Neural crest cell (in vitro differentiated cells): ENCODE measurements at places on chromosomes 13 and 19. TPM values are rescaled to one million over a fixed set of nuclear protein-coding genes. Genes with fewer than 3 reads are reported as not detected.

The IL17D gene
- 7.9 and 8.4 TPM in 2 replicates for total RNA-seq

The ZNF154 gene
- 25.6 and 26.2 TPM in 2 replicates for total RNA-seq

The PODNL1 gene
- total RNA-seq, result 0.14 and 0.42 TPM in 2 replicates

The FOXO1 gene
- 8.9 and 10.8 TPM in 2 replicates for total RNA-seq

- no peak for DNase-seq
- no peaks in the 10 kb centered on the region for H3K4me1 ChIP-seq
- no peak overlapping the region for H3K4me3 ChIP-seq
- H3K27me3 ChIP-seq, result no peaks in the 10 kb centered on the region
- peaks cover 20% of the 10 kb centered on the region for H3K36me3 ChIP-seq
Measured at GRCh38 chr13:40960716-40961115, 58.4 kb downstream of the ELF1 start.

DNA sequence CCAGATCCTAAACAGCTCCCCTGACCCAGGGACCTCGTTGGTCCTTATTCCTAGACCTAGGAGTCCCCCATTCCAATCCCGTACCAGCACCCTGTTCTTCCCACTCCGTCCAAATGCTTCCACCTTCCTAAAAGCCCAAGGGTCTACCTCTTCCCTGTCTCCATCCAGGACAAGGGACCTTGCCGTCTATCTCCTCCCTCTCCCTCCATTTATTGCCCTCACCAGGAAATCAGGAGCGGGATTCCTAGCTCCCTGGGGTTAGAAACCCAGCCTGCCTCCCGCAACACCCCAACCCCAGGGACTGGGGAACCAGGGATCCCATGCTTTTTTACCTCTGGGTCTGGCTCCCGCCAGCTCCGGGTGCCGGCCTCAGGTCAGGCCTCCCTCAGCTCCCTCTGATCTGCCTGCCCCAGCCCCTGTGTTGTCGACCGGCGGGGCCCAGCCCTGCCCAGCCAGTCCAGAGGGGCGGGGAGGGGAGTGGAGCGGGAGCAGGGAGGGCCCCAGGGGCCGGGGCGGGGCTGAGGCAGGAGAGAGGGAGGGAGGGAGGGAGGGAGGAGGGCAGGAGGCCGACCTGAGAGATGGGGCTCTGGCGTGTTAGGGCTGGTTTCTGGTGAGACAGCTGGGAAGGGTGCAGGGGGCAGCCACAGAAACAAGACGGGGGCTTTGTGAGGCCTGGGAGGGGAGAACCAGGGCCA, at the start of gene B3GNT8:
Gene B3GNT8 (minus strand): TSS at position 423 of the 695 bp plus-strand sequence. CDS start 596 bp downstream, outside the sequence.
- no peaks in the 10 kb centered on the region for H3K27me3 ChIP-seq
- H3K27ac ChIP-seq, result peak within 1 kb of the TSS; percentile 27
- DNase-seq, result peak; percentile 44
- peak within 1 kb of the TSS; percentile 49 for H3K4me3 ChIP-seq
- H3K36me3 ChIP-seq, result peaks cover under 1% of the 10 kb centered on the region

DNA sequence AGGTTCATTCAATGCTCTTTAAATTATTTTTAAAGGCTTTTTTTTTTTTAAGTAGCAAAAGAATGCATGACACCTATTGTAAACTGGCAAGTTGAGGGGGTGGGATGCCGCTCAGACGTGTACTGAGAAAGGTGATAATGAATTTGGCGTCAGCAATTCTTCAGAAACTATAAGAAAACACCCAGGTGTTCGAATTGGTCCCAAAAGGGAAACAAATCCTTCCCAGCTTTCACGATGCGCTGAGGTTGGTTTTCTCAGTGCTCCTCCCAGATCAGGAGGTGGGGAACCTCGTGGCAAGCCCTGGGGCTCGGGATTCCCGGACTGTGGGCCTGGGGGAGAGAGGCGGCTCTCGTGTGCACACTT, 543 bp upstream of the FAM124A start:
- DNase-seq, result no peak
- peaks cover 47% of the 10 kb centered on the region for H3K27me3 ChIP-seq
- H3K36me3 ChIP-seq, result peaks cover 3% of the 10 kb centered on the region
- no peak overlapping the region for H3K27ac ChIP-seq
- peaks cover 11% of the 10 kb centered on the region for H3K4me1 ChIP-seq
- peak overlapping the region; percentile 86 for H3K4me3 ChIP-seq

GRCh38 chr13:109547942-109548341, 238.4 kb downstream of the IRS2 start:
- no peak for DNase-seq
- H3K36me3 ChIP-seq, result no peaks in the 10 kb centered on the region

GRCh38 chr19:10339380-10339960, at the start of gene ICAM3:
ICAM3 (minus strand) TSS chr19:10339624; CDS start chr19:10339614, 10 bp downstream.
- H3K36me3 ChIP-seq, result no peaks in the 10 kb centered on the region
- no peaks in the 10 kb centered on the region for H3K27me3 ChIP-seq
- DNase-seq, result no peak
- H3K4me1 ChIP-seq, result peaks cover 7% of the 10 kb centered on the region

GRCh38 chr19:30073152-30074000, 131.3 kb downstream of the URI1 start:
- no peak for DNase-seq
- H3K4me1 ChIP-seq, result no peaks in the 10 kb centered on the region
- H3K27me3 ChIP-seq, result no peaks in the 10 kb centered on the region
- no peaks in the 10 kb centered on the region for H3K36me3 ChIP-seq
- no peak overlapping the region for H3K4me3 ChIP-seq

DNA sequence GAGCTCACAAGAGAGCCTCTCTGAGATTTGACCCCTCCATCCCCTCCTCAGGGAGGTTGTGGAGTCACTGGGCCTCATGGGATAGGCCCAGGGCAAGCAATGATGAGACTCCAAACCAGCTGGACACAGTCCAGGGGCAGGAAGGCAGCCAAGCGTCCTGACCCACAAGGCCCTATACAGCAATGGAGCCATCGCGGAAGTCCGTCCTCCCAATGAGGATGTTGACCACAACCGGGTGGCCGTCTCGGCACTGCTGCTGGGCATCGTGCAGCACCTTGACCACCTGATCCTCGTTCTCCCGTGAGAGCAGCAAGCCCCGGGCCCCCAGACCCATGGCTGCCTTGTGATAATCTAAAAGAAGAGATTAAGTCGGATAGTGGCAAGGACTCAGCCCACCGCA, 7.9 kb downstream of the SYDE1 start:
- no peaks in the 10 kb centered on the region for H3K4me1 ChIP-seq
- no peak for DNase-seq

DNA sequence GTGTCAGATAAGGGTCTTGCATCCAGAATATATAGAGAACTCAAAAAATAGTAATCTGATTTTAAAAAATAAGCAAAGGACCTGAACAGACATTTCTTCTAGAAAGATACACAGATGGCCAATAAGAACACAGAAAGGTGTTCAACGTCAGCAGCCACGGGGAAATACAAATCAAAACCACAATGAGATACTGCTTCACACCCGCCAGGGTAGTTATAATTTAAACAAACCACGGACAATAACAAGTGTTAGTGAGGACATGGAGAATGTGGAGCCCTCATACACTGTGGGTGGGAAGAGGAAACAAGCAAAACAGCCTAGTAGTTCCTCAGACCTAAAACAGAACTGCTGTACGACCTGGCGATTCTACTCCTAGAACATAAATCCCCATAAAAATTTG, 26.7 kb upstream of the NAPA start:
- no peaks in the 10 kb centered on the region for H3K36me3 ChIP-seq
- H3K27ac ChIP-seq, result no peak overlapping the region
- peaks cover 2% of the 10 kb centered on the region for H3K27me3 ChIP-seq
- H3K4me3 ChIP-seq, result no peak overlapping the region
- DNase-seq, result no peak
- H3K4me1 ChIP-seq, result no peaks in the 10 kb centered on the region

GRCh38 chr13:24539500-24540165, 27.1 kb upstream of the PARP4 start:
- no peak overlapping the region for H3K27ac ChIP-seq
- DNase-seq, result no peak
- H3K36me3 ChIP-seq, result no peaks in the 10 kb centered on the region
- peaks cover 7% of the 10 kb centered on the region for H3K4me1 ChIP-seq
- peaks cover 48% of the 10 kb centered on the region for H3K27me3 ChIP-seq
- H3K4me3 ChIP-seq, result no peak overlapping the region

GRCh38 chr19:2661615-2662014, 40.9 kb downstream of the GNG7 start:
- no peak for DNase-seq
- H3K4me3 ChIP-seq, result no peak overlapping the region
- H3K27me3 ChIP-seq, result no peaks in the 10 kb centered on the region
- no peak overlapping the region for H3K27ac ChIP-seq
- H3K36me3 ChIP-seq, result no peaks in the 10 kb centered on the region

DNA sequence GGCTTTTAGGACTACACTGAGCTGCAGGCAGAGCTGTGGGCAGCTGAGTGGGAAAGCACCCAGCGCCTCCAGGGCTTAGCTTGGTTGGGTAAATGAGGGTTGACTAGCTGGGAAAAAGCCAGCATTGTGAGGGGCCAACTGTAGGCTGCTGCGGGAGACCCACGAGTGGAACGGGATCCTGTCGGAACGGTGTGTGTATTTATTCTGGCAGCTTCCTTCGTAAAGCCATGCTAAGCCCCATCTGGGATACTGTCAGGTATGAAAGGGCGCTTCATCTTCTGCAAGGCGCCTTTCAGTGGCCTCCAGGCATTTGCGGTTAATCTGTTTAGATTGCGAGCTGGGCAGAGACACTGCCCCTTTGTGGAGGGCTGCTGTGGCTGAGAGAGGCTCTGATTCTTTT, 39.5 kb upstream of the CNMD start:
- H3K4me1 ChIP-seq, result peaks cover 15% of the 10 kb centered on the region
- H3K4me3 ChIP-seq, result no peak overlapping the region
- DNase-seq, result peak; percentile 33

GRCh38 chr13:32080328-32080744, 48.8 kb downstream of the FRY start:
- H3K4me3 ChIP-seq, result no peak overlapping the region
- H3K4me1 ChIP-seq, result peaks cover 13% of the 10 kb centered on the region
- H3K27ac ChIP-seq, result no peak overlapping the region
- no peaks in the 10 kb centered on the region for H3K36me3 ChIP-seq
- H3K27me3 ChIP-seq, result no peaks in the 10 kb centered on the region

DNA sequence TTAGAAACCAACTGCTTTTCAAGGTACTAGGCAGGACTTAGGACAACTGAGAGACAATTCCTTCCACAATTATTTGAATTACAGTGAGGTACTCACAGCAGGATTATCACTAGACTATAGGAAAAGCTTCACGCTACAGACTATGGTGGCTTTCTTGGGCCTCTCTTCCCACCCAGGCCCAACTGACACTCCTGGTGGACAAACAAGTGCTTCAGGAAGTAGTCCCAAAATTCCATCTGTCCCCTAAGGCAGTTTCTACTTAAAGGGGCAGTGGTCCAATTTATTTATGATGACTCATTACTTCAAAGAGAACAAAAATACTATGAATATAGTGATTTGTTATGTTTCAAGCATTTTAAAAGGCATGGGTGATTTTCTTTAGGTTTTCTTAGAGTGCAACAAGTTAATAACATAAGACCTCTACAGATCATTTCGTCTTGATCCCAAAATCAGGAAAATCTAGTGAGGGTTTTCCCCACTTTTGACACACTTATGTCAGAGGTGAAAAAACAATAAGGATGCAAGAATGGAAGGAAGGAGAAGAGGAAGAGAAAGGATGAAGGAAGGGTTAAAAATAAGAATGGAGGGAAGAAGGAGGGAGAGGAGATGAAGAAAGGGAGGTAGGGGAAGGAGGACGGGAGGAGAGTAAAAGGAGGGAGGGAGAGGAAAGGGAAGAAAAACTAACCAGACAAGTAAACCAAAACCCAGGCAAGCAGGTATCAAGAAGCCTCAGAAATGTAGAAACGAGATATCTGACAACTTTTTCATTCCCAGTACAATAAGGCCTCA, 100.7 kb downstream of the SERP2 start:
- no peaks in the 10 kb centered on the region for H3K27me3 ChIP-seq
- H3K36me3 ChIP-seq, result no peaks in the 10 kb centered on the region
- DNase-seq, result no peak
- no peak overlapping the region for H3K27ac ChIP-seq

DNA sequence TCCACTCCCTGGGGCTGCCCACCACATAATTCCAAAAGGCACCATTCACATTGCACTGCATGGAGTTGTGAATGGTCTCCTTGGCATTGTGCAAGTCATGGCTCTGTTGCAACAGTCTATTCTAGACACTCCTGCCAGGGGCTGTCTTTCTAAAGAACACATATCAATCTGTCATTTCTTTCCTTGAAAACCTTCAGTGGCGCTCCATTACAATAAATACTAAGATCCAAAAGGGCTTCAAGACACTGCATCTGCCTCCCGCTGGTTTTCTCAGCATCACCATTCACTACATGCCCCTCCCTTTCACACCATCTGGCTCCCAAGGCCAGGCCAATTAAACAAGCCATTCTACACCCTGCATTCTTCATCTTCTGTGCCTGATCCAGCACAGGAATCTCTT, 32.2 kb upstream of the TM9SF2 start:
- H3K27ac ChIP-seq, result peak overlapping the region; percentile 48
- peaks cover 21% of the 10 kb centered on the region for H3K27me3 ChIP-seq
- H3K4me3 ChIP-seq, result no peak overlapping the region

GRCh38 chr13:21079221-21079620, 17.8 kb upstream of the LATS2 start:
- no peak overlapping the region for H3K27ac ChIP-seq
- H3K36me3 ChIP-seq, result no peaks in the 10 kb centered on the region
- no peak overlapping the region for H3K4me3 ChIP-seq
- H3K4me1 ChIP-seq, result peaks cover 21% of the 10 kb centered on the region

DNA sequence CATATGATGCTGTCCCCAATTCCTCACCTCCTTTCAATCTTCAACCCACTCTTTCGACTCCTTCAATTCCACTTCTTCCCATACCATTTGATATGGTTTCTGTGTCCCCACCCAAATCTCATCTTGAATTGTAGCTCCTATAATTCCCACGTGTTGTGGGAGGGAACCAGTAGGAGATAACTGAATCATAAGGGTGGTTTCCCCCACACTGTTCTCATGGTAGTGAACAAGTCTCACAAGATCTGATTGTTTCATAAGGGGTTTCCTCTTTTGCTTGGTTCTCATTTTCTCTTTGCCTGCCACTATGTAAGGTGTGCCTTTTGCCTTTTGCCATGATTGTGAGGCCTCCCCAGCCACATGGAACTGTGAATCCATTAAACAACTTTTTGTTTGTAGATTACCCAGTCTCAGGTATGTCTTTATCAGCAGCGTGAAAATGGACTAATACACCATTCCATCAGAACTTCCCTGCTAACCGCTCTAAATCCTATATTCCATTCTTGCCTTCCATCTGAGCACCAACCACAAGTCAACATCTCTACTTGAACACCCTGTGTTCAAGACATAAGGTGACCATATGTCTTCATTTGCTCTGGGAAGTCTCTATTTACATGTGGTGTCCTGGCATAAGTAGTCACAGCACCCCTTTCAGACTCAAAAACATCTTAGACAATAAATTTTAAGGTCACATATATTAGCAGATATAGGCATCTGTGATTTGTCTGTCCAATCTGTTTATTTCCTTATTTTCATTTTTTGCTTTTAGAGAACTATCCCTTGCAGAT, 122.9 kb downstream of the TSHZ3 start:
- no peaks in the 10 kb centered on the region for H3K36me3 ChIP-seq
- no peaks in the 10 kb centered on the region for H3K4me1 ChIP-seq

- no peaks in the 10 kb centered on the region for H3K4me1 ChIP-seq
- H3K4me3 ChIP-seq, result no peak overlapping the region
- no peaks in the 10 kb centered on the region for H3K36me3 ChIP-seq
Measured at GRCh38 chr19:6979399-6979798, 41.8 kb downstream of the MBD3L2B start.
